ENCODE measurements at places on chromosomes 7 and 10.

DNA sequence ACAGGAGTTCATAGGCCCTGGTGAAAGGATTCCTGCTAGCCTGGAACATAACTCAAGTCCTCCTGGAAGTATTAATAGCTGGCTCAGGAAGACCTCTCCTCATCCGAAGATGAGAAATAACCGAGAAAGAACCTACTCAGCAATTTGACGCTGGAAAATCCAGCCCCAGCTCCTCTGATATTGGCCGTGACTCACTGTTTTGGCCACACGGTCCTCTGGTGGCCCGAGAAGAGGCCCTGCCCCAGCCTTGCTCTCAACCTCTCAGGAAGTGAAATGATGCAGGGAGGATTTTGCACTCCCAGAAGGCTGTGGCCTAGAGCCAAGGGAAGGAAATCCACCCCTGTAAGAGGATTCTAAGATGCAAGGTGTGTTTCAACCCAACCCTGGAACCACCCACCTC lies 121.6 kb downstream of the MTPAP start:
- no peak for DNase-seq

GRCh38 chr7:73817121-73817520 lies 13.7 kb upstream of the CLDN4 start:
- DNase-seq = no peak

DNA sequence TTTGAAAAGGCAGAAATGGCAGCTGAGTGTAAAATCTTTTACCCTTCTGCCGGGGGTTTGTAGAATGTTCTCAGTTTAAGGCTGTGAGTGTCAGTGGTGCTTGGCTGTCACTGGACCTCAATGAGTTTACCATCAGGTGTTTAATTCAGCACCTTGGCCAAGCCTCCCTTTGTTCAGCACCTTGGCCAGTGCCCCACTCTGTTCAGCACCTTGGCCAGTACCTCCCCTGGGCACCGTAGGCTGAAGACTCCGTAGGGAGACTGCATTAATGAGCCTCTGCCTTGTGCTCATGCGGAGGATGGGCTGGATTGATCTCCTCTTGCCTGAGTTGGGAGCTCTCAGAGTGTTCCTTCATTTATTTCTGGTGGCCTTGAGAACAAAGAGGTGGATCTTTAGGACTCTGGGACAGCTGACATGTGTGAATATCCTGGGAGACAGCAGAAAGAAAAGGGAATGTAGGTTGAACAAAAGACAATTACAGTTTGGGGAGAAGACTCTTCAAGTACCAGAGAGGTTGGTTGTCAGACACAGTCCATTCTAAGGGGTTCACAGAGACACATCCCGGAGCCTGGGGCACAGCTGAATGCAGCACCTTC lies 1.6 kb downstream of the FAM24A start:
- peak; percentile 50 for DNase-seq

GRCh38 chr7:139092090-139092796 lies 17.3 kb downstream of the ZC3HAV1 start:
- DNase-seq = no peak

DNA sequence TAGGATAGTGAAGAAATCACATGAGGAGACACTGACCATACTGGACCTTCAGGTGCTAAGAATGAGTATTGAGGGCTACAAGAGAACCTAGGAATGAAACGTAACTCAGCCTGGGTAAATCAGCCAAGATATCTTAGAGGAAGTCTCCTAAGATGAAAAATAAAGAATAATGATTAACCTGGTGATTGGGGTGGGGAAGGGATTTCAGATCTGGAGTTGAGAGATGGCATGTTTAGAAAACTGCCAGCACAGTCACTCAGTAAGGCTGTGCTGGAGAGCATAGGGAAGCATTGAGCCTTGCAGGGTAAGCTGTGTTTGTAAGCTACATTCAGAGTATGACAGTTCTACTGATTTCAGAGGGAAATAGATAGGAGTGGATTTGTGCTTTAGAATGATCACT lies 1.9 kb upstream of the MALRD1 start:
- DNase-seq = no peak

- DNase-seq = no peak
These were observed 26.9 kb upstream of the NRBF2 start for GRCh38 chr10:63106111-63106755.

GRCh38 chr10:127293640-127294039 lies 97.2 kb upstream of the INSYN2A start:
- no peak for DNase-seq

GRCh38 chr10:20672741-20673140 lies 224.4 kb downstream of the NEBL start:
- no peak for DNase-seq

- no peak for DNase-seq
These were observed 33.2 kb downstream of the DOCK4 start for GRCh38 chr7:112172870-112173567.

DNA sequence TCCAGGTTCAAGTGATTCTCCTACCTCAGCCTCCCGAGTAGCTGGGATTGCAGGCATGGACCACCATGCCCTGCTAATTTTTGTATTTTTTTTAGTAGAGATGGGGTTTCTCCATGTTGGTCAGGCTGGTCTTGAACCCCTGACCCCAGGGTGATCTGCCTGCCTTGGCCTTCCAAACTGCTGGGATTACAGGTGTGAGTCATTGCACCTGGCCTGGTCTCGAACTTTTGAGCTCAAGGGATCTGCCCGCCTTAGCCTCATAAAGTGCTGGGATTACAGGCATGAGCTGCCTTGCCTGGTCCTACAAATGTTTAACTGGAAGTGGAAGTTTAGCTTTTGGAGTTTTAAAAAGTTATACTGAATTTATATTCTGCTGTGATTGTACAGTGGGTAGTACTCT lies 2.8 kb downstream of the MLLT10 start:
- DNase-seq = no peak

Measured in iPS DF 6.9 (cell line).